ENCODE measurements at places on chromosomes 5 and 9.

- no peak for DNase-seq
Observed at GRCh38 chr5:154776167-154776566, 21.0 kb downstream of the LARP1 start.

- no peak for DNase-seq
Observed at GRCh38 chr9:121120386-121120785, 45.6 kb downstream of the CNTRL start.

DNA sequence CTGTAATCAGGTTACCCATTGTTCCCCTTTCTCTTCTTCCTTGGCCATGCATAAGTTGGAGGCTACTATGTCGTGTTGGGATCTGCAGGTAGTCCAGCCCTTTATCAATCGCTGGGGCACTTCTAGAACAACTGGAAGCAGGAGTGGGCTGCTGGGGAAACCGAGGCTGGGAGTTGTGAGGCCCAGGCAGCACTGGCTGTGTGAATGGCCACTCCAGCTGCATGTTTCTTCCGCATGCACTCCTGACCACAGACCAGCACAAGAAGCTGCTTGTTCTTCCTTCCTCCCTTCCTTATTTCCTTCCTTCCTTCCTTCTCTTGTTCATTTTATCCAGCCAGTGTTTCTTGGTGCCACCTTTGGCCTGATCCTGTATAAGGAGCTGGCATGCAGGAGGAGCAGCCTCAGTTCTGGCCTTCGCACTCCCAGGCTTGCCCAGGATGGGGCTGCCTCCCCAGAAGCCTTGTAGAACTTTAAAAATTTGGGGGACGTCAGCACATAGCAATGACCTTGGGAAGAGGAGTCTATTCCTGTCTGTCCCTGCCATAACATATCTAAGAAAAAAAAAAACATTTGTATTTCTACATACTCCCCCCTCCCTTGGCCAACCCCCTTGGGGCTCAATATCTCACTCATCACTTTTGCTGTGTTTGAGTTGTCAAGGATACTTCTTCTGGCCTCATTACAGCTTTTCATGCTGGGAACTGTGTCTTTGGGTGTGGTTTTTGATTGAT lies 20.8 kb upstream of the CXCL14 start:
- DNase-seq, result no peak

- no peak for DNase-seq
Observed at GRCh38 chr9:126173401-126173800, 153.2 kb upstream of the MVB12B start.

DNA sequence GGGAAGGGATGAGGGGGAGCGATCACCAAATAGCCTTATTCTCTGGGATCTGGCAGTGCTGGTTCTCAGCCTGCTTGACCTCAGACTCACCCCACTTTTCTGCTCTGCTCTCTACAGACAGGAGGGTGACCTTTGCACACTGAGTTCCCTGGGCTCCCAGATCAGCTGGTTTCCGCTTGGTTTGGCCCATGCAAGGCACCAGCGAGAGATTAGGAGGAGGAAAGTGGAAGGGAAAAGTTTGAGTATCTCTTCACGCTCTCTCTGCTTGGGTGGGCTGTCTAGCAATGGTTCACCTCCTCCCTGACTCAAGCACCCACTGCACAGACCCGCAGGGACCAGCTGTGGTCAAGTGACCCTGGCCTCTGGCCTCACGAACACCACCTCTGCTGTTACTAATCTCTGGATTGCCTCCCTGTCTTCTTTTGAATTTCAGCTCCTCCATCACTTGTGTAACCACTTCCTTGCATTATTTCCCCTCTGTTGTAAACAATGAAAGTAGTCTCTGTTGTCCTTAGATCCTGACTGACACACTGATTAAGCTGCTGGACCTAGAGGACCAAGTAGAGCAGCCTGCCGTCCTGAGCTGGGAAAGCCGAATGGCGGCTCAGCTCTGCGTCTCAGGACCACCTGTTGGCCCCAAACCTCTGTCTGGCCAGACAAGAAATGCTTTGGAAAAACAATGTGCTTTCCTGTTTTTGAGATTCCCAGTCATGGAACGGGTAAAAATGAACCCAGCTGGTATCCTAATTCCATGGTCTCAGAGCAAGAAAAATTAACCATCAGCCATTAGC lies 186.6 kb downstream of the CRB2 start:
- no peak for DNase-seq

GRCh38 chr9:12183321-12183720 lies 509.9 kb upstream of the TYRP1 start:
- no peak for DNase-seq

GRCh38 chr5:75523275-75523674 lies 11.6 kb downstream of the POLK start:
- no peak for DNase-seq

DNA sequence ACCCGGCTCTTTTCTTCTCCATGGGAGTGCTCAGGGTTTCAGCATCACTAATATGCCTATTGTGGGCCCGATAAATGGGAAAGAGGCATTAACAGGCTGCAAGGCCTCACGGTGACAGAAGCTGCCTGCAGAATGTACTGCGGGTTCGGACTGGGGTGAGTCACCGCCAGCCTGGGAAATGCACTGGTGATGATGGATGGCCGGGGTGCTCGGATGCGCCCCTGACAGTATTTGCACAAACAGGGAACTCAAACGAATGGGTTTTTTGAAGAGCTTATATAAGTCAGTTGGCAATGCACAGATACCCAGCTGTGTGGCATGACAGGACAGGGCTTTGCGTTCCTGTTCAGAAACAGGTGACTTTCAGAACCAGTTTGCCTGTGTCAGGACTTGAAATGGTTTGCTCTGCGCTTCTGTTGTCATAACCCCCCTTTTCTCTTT lies 42.0 kb upstream of the PITX1 start:
- no peak for DNase-seq

- DNase-seq, result no peak
Observed at GRCh38 chr5:31124651-31125305, 68.7 kb upstream of the CDH6 start.

DNA sequence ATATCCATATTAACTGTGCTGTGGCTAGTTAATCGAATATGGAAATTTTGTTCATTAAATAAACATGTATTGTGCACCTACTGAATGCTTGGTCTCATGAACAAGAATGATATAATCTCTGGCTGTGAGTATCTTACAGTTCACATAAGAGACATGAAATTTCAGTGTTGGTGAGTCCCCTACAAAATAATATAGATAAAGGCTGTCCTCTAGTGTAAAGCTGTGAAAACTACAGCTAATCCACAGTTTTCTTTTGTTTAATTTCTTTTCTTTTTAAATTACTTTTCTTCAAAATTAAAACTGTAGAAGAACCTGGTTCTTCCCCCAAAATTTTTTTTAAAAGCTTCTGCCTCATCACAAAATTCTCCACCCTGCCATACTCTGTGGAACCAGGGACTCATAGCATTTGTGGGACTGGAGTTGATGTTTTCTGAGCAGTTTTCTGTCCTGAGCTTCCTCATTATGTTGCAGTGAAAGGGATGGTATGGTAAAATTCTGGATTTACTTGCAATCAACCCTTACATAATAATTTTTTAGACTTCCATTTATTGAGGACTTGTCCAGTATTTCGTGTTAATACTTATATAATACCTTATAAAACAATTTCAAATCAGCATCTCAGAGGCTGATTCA lies 135.0 kb downstream of the STK32A start:
- peak; percentile 6 for DNase-seq

GRCh38 chr5:91256142-91256524 lies 127.0 kb downstream of the ARRDC3 start:
- DNase-seq, result no peak

DNA sequence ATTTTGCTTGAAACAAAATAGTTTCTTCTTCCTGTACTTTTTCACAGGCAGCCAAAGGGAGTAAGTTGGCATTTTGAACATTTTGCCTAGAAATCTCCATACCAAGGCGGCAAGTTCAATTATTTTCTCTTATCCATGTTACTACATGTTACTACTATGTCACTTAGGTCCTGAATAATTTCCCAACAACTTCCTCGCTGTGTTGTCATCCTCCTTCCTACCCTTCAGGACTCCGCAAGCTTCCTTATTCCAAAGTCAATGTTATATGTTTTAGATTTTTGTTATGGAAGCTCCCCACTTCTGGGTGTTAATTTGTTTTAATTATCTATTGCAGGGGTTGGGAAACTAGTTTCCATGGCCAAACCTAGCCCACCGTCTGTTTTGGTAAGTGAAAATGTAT lies 9.9 kb upstream of the B4GALT1 start:
- no peak for DNase-seq

- no peak for DNase-seq
Observed at GRCh38 chr5:58921159-58921558, 338.3 kb downstream of the RAB3C start.

Measured in NCI-H2171 treated with DMSO at 0.1 percent for 48 hours (cell line).